ENCODE measurements at places on chromosomes 11 and 22. TPM values are rescaled to one million over a fixed set of nuclear protein-coding genes. Genes with fewer than 3 reads are reported as not detected.
A peak's percentile ranks its signal among the peaks of the same experiment; 100 is the strongest.

DNA sequence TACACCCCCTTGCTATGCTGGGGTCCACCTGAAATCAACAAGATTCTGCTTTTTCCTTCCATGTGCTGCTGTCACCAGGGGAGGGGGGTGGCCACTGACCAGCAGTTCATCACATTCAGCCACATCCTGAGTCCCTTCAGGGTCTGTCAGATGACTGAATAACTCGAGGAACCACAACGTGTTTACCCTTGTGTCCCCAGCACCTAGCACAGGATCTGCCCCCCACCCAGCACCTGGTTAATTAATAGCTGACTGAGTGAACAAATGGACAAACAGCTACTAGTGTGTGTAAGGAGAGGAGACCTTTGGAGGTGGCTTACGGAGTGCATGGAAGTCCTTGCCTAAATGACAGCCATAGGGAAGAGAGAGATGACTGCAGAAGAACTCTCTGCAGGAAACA lies 119.5 kb upstream of the NCAM1 start:
- DNase-seq, result no peak

DNA sequence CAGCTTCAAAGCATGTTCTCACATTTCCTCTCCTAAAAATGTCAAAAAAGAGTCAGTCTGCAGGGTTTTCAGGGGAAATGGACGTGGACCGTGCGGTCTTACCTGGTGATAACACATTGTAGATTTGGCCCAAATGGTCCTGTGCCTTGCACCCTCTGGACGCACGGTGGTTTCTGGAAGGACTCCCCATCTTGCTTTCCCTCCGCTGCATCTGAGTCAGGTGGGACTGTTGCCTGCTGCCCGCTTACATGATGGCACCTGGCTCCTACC lies 1290.1 kb downstream of the TBC1D22A start:
- no peak for DNase-seq

GRCh38 chr11:113473983-113474361 lies 1.2 kb downstream of the DRD2 start:
- DNase-seq, result no peak

- no peak for DNase-seq
Measured at GRCh38 chr22:24543679-24544243, 11.2 kb downstream of the GUCD1 start.

- DNase-seq, result no peak
Measured at GRCh38 chr11:68349461-68350249, 37.3 kb downstream of the LRP5 start.

DNA sequence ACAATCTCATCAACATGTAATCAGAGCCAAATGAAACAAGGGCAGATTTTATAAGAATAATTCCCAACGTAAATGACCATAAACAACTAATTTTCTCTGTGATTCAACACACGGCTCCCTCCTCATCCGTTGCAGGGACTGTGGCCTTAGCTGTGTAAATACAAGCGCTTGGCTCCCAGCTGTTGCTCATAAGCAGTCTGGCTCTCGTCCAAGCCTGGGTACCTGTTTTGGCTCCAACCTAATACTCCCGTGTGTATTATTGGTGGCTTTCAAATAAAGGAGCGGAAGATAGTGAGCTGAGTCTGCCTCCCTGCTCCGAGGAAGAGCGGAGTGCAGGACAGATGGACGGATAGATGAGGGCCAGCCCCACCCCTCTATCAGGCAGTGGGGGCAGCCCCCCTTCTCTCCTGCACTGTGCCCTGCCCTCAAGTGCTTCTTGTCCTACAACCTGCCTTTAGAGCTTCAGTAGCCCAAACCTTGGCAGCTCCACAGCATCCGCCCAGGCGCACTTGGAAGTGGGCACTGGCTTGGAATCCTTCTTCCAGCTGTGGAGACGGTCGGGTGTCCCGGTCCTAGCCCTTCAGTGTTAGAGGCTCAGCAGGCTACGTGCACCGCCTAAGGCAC lies 670.9 kb downstream of the BRD1 start:
- DNase-seq, result no peak

GRCh38 chr22:19638282-19639015 lies 75.9 kb upstream of the SEPTIN5 start:
- DNase-seq, result no peak

DNA sequence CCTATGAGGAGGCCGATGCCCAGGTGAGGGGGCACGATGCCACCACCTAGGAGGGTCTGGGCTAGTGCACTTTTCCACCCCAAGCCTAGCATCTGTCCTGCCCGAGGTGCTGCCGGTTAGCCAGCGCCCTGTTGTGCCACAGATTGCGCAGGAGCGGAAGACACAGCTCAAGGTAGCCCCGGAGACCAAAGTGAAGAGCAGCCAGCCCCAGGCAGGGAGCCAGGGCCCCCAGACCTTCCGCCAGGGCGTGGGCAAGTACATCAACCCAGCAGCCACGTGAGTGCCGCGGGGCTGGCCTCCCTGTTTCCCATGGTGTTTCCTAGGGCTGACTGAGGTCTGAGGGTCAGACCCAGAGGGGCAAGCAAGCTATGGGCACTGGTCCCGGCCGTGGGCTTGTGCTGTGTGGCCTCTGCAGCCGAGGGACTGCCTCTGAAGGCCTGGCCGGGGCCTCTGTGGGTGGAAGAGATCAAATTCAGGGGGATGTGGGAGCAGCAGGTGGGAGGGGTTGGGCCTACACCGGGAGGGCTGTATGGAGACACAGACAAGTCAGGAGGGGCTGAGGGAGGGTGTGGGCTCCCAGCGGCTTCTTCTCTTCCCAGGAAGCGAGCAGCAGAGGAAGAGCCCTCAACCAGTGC lies 29.1 kb downstream of the PPIL2 start:
- no peak for DNase-seq

GRCh38 chr11:77309401-77310085 lies 8.1 kb upstream of the GDPD4 start:
- peak; percentile 5 for DNase-seq

The P2RY2 gene
- not detected for polyA plus RNA-seq

GRCh38 chr22:25362215-25362882 lies 142.9 kb downstream of the CRYBB2 start:
- DNase-seq, result peak; percentile 38

DNA sequence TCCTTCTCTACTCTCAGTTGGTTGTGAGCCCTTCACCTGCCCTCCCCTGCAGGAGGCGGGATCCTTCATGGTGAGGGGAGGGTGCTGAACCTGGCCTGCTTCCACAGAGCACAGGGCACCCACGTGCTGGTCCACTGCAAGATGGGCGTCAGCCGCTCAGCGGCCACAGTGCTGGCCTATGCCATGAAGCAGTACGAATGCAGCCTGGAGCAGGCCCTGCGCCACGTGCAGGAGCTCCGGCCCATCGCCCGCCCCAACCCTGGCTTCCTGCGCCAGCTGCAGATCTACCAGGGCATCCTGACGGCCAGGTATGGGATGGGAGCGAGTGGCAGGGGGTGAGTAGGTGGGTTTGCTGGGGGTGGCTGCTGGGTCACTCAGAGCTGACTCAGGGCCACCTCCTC lies 6.3 kb downstream of the SSH3 start:
- no peak for DNase-seq

GRCh38 chr11:45248501-45249011 lies 37.6 kb downstream of the SYT13 start:
- DNase-seq, result no peak

- DNase-seq, result no peak
Measured at GRCh38 chr11:122920579-122920978, 38.0 kb downstream of the JHY start.

DNA sequence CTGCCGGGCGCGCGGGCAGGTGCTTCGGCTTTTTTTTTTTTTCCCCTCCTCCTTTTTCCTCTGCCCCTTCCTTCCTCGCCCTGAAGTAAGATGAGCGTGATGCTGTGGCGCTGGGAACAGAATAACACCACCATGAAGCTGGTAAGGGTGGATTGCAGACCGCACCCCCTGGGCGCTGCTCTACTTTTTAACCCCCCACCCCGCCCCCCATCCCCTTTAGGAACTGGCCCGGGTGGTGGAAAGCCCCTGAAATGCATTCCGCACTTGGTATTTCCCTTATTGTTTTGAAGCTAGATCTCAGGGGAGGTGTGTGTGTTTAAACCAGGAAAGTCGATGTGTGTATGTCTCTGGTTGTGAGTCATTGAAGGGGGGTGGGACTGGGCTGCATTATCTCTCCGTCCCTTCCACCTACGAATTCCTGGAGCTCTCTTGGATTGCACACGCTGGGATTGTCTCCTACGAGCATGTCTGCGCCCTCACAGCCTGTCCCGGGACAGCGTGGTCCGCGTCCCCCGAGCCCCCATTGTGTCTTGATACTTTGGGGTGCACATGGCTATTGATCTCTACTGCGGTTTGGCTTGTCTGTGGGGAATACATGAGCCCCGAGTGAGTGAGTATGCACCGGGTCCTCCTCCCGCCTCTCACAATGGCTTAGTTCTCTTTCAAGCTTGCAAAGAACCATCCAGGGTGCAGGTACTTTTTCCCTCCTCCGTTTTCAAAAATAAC lies 64.9 kb downstream of the NAV2 start:
- peak; percentile 84 for DNase-seq

- DNase-seq, result no peak
Measured at GRCh38 chr22:46410291-46410808, 74.8 kb downstream of the TRMU start.

GRCh38 chr22:18096823-18097222 lies 13.8 kb upstream of the TUBA8 start:
- DNase-seq, result no peak

The SIK2 gene
- polyA plus RNA-seq, result 10.4 TPM

- DNase-seq, result no peak
Measured at GRCh38 chr11:2187280-2187707, 15.7 kb upstream of the TH start.

- DNase-seq, result no peak
Measured at GRCh38 chr22:44368611-44369292, 56.0 kb upstream of the SHISAL1 start.

DNA sequence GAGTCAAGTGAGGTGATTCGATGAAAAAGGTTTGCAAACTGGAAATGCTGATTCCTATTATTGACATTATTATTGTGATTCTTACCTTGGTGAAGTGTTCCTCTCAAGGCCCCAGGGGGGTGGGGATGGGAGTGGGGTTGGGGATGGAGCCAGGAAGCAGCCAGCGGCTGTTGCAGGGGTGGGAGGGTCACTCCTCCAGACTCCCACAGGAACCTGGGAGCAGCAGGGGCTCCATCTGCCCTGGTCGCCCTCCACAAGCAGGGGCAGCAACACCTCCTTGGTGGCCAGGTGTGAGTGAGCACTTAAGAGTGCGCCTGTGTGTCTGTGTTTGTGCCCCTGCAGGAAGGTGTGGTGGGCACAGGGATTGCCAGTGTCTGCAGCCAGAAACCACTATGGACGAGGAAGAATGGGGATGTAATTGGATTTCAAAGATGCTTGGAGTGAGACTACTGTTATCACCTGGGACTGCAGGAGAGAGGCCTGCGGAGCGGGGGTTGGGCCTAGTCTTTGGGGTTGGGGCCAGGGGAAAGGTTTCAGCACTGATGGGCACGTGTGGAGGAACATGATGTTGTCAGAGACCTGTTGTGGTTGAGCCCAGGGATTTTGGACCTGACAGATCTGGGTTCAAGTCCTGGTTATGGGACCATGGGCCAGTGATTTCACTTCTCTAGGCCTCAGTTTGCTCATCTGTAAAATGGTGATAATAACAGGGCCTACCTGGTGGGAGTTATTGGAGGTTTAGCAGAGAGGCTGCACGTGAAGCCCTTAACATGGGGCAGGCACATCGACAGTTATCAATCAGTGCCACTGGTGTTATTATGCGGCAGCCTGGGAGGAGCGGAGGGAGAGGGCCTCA lies 3.6 kb upstream of the TP53I11 start:
- no peak for DNase-seq

The EIF1AD gene
- polyA plus RNA-seq, result 30.0 TPM

GRCh38 chr11:70760416-70761020 lies 362.2 kb downstream of the CTTN start:
- no peak for DNase-seq

GRCh38 chr22:30262917-30263741 lies 3.5 kb downstream of the OSM start:
- peak; percentile 61 for DNase-seq

The CLMP gene
- 95.7 TPM for polyA plus RNA-seq

DNA sequence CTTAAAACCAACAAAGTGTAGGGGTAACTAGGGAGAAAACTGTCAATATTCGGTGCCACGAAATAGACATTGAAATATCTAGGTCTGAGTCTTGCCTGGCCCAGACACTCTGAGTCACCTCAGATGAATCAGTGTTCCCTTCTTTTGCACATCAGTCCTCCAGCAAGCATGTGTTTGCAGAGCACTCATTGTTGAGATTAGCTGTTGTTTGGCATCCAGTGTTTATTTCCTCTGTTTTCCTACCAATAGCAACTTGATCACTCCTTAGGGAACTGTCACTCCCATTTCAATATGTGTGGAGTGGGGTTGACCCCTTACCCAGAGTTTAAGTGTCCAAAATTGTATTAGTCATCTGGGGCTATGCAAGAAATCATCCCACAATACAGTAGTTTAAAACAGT lies 4.7 kb upstream of the ASCC2 start:
- DNase-seq, result peak; percentile 91

The ALDH3B2 gene
- not detected for polyA plus RNA-seq

DNA sequence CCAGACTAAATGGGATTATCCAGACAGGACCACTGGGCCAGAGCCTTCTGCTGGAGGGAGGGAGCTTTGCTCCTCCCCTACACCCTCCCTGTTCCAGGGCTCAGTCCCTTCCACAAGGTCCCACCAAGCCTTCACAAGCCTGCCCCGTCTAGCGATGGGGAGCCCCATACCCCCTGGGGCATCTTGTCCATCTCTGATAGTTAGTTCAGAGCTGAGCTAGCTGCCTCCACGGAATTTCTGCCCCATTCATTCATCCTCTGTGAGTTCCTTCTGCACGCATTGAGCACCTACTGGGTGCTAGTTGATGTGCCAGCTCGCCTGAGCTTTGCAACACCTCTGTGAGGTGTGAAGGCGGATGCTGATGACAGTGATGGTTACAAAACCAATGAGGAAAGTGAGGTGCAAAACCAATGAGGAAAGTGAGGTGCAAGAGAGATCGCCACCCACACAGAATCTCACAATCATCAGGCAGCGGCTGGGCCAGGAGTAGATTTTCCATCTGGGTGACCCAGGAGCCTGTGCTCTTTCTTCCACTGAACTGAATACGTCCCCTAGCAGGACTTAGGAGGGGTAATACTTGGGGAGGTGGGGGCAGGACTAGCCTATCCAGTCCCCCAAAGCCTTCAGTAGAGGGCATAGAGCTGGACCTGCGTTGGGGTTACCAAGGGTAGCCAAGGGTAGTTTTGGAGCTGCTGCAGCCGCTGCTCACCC lies 21.5 kb upstream of the CBX7 start:
- DNase-seq, result no peak

DNA sequence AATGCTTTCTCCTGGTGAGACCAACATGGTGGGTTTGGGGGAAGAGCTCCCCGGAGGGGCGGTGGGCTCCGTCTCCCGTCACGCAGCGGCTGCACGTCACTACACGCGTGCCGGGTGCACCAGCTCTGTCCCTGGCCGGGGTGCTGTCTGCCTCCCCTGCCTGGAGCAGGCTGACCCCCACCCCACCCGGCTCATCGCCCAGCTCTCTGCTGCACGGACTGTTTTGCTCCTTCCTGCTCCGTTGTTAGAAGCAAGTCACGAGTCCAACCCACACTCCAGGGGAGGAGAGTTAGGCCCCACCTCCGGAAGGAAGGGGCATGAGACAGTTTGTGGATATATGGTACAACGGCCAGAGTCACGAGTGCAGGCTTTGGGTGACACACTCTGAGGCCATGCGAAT lies 364.9 kb downstream of the BRD1 start:
- DNase-seq, result no peak

Measured in IMR-90 (cell line).